ENCODE measurements at places on chromosomes 1 and 21.

DNA sequence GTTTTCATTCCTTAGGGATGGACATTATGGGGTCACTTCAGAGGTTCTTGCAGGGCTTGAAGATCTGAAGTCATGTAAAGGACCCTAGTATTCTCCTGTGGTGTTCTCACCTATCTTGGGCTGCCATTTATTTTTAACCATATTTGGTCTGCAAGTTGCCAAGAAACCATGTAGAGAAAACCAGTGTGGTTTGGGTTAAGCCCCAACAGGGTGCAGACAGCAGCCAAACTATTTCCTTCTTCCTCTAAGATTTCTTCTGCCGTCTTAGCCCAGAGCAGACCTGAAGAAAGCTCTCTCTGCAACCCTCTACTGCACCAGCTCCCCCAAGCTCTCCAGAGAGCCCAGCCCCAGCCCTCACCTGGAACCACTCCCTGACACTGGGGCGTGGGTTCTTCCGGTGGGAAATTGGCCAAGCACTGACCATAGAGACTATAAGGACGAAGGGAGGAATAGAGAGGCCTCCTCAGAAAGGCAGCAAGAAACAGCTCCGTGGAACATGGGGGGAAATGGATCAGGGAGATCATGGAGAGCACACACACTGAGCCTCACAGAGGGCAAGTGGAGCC is 136.6 kb downstream of the SYF2 start:
- DNase-seq: peak; percentile 39

- no peak for DNase-seq
Measured at GRCh38 chr1:84705513-84705912, 15.3 kb upstream of the SSX2IP start.

GRCh38 chr1:91283421-91283726 is 121.3 kb downstream of the HFM1 start:
- no peak for DNase-seq

DNA sequence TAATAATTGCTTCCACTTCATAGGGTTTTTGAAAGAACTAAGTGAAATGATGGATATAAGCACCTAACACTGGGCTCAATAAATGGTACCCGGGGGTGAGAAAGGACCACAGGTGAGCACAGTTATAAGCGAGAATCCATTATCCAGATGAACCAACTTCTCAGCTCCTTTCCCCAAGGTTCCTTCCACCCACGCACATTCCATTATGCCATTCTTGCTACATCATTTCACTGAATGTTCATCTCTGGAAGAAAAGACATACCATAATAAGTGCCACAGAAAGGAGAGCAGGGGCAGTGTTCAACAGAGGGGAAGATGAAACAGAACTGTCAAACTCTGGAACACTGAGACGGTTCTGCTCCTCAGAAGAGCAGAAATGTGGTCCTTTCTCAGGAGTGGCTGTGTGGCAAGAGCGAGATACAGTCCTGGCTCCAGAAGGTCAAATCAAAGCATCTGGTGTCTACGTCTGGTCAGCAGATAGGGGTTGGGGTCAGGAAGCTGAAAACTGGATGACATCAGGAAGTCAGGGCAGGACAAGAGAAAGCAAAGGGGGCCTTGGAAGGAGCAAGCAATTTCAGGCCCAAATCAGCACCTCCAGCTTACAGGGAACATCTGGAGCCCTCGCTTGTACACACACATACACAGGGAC is 255.4 kb upstream of the TMEM51 start:
- DNase-seq: no peak

- no peak for DNase-seq
Measured at GRCh38 chr1:205147191-205147835, 25.5 kb upstream of the RBBP5 start.

DNA sequence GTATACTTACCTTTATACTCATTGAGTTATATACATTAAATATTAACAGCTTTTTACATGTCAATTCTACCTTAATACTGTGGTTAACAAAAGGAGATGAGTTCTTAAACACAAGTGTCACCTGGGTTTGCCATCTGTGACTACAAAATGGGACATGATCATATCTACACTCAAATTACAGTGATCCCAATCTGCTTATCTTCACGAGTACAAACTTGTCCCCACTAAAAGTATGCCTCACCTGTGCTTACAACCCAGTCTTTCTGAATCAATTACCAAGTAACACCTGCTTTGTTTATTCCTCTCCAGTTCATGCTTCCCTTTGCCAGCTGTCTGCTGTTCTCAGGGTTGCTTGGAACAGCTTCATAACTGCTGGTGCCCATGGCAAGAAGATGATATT is 8.8 kb downstream of the CD1E start:
- no peak for DNase-seq

GRCh38 chr1:183246436-183246835 is 60.4 kb downstream of the LAMC2 start:
- no peak for DNase-seq

GRCh38 chr1:169363046-169363730 is 4.4 kb downstream of the NME7 start:
- DNase-seq: peak; percentile 46

- DNase-seq: no peak
Measured at GRCh38 chr1:115325874-115326273, 12.2 kb downstream of the NGF start.

DNA sequence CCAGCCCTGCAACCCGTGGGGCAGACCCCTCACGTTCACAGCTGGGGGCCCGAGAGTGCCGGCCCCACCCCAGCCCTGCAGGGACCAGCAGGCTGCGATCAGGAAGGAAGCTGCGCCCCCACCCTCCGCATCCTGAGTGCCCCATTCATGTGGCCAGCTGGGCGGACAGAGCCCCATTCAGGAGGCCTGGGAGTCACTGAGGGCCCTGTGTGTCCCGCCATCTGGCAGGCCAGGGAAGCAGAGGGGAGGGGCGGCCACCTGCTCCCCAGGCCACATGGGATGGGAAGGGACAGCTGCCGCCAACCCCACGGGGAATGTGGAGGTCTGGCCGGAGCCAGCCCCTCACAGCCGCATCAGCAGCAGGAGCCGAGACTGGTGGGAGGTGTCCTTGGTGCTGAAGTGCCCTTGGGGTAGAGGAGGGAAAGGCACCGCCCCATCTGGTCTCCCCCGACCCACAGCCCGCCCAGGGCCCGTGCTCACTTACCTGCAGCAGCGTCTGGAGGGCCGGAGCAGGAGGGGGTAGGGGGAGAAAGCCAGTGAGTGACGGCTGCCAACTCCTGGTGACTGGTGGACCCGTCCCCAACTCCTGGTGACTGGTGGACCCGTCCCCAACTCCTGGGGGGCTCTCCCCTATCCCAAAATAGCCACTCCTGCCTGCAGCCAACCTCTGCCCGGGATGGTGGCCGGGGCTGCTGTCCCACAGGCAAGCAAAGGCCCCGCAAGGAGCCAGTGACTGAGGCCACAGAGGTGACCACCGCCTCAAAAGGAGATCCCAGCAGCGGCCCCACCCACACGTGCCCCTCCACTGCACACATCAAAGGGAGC is 8.7 kb downstream of the ACAP3 start:
- DNase-seq: no peak

DNA sequence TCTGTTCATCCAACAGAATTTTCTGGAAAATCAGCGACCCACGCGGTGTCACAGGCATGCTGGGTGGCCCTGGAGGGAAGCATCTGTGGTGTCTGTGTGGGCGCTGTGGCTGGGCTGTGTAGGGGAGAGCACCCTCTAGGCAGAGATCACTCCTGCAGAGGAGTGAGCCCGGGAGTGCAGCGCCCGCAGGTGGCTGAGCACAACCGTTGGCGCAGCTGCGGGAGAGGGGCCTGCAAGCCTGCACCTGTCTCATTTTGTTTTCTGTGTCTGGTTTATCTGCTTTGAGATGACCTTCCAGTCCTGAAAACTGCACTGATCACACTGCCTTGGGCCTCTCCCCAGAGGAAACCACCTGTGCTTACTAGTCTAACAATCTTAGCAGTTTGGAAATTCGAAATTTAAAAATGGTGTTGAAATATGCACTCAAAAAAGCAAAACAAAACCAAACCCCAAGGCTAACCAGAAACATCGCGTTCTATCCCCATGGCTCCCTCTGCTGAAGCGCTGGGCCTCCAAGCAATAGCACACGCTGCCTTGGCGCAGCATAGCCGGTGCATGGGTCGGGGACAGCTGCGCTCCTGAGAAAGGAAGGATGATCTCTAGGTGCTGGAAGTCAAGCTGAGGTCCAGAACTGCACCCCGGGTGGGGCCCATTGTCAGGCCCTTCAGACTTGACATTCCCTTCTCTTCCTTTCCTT is 4.8 kb downstream of the FAM3B start:
- DNase-seq: no peak

DNA sequence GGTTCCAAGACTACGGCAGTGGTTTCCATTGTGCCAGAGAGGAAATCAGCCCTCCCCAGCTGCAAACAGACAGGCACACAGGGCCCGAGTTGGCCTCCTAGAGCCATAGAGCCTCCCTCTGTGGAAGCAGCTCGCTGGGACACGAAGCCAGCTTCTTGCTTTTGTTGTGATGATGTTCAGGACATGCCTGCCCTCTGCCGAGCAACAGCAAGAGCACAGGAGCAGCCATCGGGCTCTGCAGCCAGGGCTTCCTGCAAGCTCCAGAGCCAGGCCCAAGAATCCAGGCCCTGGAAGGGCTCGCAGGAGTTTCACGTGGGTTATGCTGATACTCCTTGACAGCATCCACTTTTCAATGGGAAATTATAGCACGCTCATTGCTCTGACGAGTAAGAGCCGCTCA is 18.5 kb downstream of the NPHP4 start:
- DNase-seq: no peak

DNA sequence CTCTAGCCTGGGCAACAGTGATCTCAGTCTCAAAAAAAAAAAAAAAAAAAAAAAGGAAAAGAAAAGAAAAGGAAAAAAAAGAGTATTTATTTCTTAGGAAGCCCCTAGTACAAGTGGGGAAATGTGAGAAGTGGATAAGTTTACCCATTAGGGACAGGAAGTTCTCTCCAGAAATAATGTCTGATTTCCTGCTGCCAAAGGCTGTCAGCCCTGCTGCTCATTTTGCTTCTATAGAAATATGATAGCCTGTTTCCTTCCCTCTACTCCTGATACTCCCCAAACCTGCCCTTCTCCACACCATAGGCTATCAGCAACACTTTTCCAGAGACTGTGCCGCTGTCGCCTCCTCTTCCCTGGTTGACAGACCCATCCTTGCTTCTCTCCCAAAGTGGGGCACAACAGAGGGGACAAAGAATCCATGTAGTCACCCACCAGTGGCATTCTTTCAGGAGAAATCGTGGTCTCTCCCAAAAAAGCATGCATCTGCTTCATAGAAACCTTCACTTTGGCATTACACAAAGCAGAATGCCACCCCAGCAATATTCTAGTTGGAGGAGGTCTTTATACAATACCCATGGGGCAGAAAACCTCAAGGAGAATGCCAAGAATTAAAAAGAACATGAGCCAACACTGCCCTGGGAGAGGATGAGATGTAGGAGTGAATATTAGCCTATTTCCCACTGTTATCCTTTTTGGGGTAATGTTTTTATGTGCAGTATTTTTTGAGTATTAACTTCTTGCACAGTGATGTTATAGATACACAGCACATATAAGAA is 166.3 kb upstream of the NR5A2 start:
- DNase-seq: no peak

DNA sequence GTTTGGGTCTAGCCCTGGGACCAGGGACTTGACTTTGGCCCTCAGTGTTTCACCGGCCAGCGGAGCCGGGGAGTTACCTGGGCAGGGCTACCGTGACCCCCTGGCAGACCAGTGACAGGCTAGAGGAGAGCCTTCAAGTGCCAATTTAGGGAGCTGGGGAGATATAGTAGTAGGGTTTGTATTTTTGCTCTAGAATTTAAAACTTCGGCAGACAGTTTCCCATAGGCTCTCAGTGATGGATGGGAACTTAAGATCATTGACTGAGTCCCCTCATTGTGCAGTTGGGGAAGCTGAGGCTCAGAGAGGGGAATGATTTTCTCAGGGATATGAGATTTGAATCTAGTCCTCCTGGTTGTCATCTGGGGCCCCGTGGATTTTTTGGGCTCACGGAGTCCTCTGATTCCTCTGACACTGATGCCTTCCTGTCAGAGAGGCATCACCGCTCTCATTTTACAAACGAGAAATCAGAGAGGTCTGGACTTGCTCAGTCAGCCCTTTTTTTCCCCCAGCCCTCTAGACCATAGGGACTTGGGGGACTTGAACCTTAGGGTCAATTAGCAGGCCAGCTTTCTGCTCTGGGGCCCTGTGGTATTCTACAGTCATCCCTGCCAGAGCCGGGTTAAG is 58.3 kb upstream of the ACOT11 start:
- DNase-seq: no peak

GRCh38 chr21:23401278-23401677 is 2206.0 kb downstream of the MRPL39 start:
- DNase-seq: no peak

- no peak for DNase-seq
Measured at GRCh38 chr1:216215169-216215568, 208.1 kb downstream of the USH2A start.

DNA sequence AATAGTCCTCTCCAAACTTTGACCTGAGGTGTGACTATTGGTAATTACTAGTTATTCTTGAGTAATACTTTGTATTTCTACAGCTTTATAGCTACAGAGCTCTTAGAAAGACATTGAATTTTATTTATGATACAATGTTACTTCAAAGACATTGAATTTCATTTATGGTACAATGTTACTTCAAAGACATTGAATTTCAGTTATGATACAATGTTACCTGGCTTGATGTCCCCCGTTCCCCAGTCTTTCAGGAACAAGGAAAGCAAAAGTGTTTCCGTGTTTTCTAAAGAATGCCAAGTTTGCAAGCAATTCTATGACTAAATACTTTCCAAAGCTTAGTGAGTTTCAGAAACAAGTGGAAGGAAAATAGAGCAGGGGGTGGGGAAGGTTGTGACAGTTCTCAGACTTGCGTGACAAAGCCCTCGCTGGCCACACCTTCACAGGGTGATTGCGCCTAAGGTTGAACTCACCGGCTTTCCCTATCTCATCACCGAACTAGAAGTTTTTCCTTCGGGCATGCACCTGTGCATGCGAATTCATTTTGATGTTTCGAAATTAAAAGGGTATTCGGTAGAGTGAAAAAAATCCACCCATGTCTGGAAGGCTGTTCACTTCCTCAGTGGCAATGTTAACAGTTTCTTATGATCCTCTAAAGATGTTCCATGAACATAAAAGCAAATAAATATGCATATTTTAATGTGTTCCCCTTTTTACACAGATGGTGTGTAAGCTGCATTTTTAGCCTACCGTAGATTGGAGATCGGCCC is 909 bp upstream of the PAXBP1 start:
- DNase-seq: peak; percentile 54

- no peak for DNase-seq
Measured at GRCh38 chr1:204349602-204350001, 10.1 kb downstream of the PLEKHA6 start.

DNA sequence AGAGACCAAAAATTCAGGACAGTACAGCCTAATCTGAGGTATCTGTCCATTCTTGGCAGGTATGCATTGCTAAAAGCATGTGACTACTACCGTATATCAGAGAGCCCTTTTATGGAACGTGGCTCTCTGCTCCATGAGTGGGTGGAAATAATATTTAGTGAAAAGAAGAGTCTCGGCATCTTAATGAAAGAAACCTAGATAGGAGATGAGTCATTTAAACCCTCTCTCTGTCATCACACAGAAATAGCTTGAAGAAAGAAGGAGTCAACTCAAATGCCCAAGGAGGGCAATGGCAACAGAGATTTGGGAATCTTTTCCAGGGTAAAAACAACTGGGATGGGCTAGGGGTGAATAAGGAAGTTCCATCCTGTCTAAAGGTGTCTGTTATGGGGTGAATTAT is 528.2 kb downstream of the SMYD3 start:
- no peak for DNase-seq
